Suprapubic skin (tissue), 4 donors: ENCODE measurements at places on chromosomes 7 and 10. TPM values are rescaled to one million over a fixed set of nuclear protein-coding genes. Genes with fewer than 3 reads are reported as not detected.

Gene CNNM1
- total RNA-seq, result 4.4 TPM

Gene GPR15LG
- 2.0 TPM for total RNA-seq

Gene FGL2
- 6.2 TPM for total RNA-seq

Gene KCTD7
- total RNA-seq, result 6.2 TPM

Gene CTAGE4
- 7.5 TPM for total RNA-seq

Gene SLC16A12
- total RNA-seq, result 0.65 TPM

Gene ASZ1
- total RNA-seq, result not detected

Gene C10orf105
- 0.48 TPM for total RNA-seq

Gene PHYH
- total RNA-seq, result 10.7 TPM

Gene RARRES2
- 23.4 TPM for total RNA-seq

Gene SCRN1
- total RNA-seq, result 17.9 TPM

Gene TSPAN13
- total RNA-seq, result 13.1 TPM

Gene NYAP1
- total RNA-seq, result 0.51 TPM

Gene COBL
- total RNA-seq, result 156 TPM

Gene MBL2
- total RNA-seq, result not detected

Gene KCP
- total RNA-seq, result 0.57 TPM

Gene ECHDC3
- 69.6 TPM for total RNA-seq

Gene OIT3
- not detected for total RNA-seq

Gene ARPC1B
- 64.4 TPM for total RNA-seq

Gene ZNF488
- 3.9 TPM for total RNA-seq

Gene SEC23IP
- total RNA-seq, result 49.6 TPM

Gene PHYHIPL
- 0.21 TPM for total RNA-seq
